ENCODE measurements at places on chromosomes 3 and 15.

- DNase-seq: no peak
Measured at GRCh38 chr15:90423801-90424319, 35.8 kb downstream of the IQGAP1 start.

GRCh38 chr3:80533553-80533952 is 765.8 kb upstream of the ROBO1 start:
- DNase-seq: no peak

GRCh38 chr3:162764808-162765071 is 1268.1 kb downstream of the OTOL1 start:
- DNase-seq: no peak

DNA sequence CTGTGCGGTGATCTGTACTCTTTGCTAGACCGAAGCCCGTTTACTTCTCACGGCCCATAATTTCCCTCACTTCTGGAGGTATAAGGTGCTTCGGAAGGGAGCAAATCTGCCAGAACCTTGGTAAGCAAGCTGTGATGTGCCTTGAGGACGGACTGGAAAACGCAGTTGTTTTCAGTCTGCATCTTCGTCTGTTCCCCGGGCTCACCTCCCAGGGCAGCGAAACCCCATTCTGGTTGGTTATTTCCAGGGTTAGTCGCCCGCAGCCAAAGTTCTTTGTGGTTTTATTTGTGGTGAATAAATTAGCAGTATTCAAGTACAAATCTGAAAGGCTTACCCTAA is 401 bp downstream of the RAMAC start:
- DNase-seq: no peak

GRCh38 chr3:123188058-123188457 is 13.7 kb upstream of the SEC22A start:
- DNase-seq: no peak

DNA sequence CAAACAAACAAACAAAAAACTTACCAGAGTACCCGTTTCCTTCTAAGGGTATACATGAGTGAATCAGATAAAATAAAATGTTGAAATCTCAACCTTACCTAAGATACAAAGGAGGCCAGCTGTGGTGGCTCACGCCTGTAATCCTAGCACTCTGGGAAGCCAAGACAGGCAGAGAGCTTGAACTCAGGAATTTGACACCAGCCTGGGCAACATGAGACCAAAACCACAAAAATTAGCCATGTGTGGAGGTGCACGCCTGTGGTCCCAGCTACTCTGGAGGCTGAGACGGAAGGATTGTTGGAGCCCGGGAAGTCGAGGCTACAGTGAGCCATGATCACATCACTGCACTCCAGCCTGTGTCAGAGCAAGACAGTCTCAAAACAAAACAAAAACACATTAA is 11.0 kb upstream of the FAM219B start:
- DNase-seq: no peak

GRCh38 chr15:88604381-88605188 is 16.6 kb upstream of the AEN start:
- DNase-seq: no peak

- DNase-seq: no peak
Measured at GRCh38 chr3:152688313-152688712, 146.6 kb upstream of the P2RY1 start.

GRCh38 chr15:99224372-99225214 is 24.8 kb downstream of the TTC23 start:
- DNase-seq: no peak

- DNase-seq: peak; percentile 33
Measured at GRCh38 chr15:55407498-55408011, 604 bp downstream of the CCPG1 start.

DNA sequence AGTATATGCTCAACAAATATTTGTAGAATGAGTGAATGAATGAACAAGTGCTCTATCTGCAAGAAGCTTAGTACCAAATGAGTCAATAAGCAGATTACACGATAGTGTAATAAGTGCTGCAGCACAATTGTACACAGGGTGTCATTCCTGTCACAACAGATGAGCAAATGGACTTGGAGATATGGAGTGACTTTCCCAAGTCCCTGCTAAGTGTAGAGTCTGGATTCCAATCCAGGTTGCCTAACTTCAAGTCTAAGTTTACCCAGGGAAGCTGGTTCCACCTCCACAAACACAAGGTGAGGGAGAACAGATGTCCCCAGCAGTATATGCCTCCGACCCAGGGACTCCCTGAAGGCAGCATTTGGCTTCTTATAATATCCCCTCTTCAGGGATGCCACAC is 77.7 kb upstream of the RAD18 start:
- no peak for DNase-seq

GRCh38 chr3:74403307-74403706 is 211.2 kb downstream of the CNTN3 start:
- DNase-seq: no peak

- DNase-seq: peak; percentile 50
Measured at GRCh38 chr15:76163457-76164295, 103.9 kb downstream of the TMEM266 start.

DNA sequence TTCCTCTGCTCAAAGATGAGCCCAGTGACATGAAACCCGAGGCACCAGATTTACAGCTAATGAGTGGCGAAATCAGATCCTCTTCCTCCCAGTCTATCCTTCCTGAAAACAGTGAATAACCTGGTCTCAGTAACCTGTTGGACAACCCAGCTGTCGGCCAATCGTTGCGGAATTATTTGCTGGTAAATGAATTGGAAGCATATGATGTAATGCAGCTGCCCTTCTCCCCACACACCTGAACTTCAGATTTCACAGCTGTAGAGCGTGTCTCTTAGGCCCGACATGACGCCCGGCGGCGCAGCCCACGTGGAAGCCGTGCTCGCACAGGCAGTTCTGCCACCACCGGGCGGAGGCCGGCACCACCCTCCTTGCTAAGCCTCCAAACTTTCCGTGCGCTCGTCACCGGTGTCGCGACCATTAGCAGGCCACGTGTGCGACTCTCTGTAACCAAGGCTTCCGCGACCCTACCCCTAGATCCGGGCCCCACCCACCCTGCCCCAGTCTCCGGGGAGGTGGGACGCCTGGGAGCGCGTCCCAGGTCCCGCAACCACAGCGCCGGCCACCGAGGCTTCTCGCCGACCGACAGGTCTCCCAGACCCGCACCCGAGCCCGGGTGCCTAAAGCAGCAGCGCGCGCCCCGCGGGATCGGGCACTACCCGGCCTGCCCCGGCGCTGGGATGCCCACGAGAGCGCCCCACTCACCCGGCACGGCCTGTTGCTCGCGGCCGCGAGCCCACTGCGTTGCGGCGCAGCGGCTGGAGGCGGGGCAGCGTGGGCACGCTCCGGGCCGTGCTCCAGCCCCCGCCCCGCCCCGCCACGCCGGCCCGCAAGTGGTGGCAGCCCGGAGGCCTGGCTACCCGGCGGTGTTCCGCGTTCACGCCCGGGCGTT is at the start of gene RIOX2:
Gene RIOX2 (minus strand): TSS at position 753 of the 889 bp plus-strand sequence. CDS start 4,838 bp downstream, outside the sequence.
- DNase-seq: peak; percentile 52

- no peak for DNase-seq
Measured at GRCh38 chr3:194084284-194084683, 51.7 kb upstream of the HES1 start.

DNA sequence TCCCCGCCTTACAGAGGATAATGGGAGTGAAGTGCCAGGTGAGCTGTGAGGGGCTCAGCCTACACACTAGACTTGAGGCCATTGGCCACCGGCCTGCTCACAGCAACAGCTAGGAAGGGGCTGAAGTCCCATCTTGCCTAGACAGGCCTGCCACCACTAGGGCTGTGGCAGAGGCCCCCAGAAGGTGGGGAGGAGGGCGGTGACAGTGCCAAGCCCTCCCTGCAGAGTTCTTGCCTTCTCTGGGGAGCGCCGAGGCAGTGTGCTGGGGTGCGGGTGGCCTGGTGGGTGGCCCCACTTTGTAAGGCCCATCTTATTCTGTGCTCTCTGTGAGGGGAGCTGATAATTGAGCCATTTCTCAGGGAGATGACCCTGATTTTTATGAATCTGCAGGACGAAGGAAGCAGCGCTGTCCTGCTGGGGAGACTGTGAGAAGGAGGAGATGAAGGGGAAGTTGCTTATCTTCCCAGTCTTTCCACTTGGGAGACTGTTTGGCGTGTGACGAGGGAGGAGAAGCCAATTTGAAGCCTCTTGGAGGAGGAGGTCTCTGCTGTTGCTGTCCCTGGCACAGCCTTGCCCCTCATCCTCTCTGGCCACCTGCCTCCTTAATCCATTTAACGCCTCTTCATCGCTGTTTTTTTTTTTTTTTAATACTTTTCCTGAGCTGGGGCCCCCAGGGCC is 104.3 kb downstream of the LINGO1 start:
- DNase-seq: no peak

GRCh38 chr15:82158811-82159210 is 103.7 kb downstream of the EFL1 start:
- DNase-seq: no peak

DNA sequence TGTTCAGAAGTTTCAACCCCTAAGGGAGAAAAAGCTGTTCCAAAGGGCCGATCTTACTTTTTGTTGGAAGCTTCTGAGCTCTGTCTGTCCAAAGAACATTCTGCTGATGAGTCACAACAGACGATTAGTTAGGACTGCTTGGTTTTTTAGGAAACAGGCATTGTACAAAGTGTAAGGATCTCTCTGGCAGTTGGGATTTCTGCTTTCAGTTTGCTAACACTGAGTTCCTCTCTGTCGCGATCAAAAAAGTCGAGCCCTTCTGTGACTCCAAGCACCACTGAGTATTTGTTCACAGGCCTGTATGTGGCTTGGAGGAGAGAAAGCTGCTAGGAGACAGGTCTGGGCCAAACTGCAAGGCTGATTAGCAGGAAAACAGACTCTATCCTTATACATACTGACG is 91.8 kb upstream of the PFN2 start:
- peak; percentile 36 for DNase-seq

GRCh38 chr15:69056365-69056764 is 41.9 kb downstream of the NOX5 start:
- DNase-seq: peak; percentile 61

- DNase-seq: no peak
Measured at GRCh38 chr3:111871809-111872623, 13.0 kb downstream of the PHLDB2 start.

Measured in NCI-H1694 treated with DMSO at 0.1 percent for 48 hours (cell line).